Activated CD4-positive, alpha-beta T cell treated with anti-CD3 and anti-CD28 coated beads, Interleukin-2, amount 10 ng/mL, durations not matched to agents 7 days and 5 days (primary cell): ENCODE measurements at places on chromosomes 2 and 18.

DNA sequence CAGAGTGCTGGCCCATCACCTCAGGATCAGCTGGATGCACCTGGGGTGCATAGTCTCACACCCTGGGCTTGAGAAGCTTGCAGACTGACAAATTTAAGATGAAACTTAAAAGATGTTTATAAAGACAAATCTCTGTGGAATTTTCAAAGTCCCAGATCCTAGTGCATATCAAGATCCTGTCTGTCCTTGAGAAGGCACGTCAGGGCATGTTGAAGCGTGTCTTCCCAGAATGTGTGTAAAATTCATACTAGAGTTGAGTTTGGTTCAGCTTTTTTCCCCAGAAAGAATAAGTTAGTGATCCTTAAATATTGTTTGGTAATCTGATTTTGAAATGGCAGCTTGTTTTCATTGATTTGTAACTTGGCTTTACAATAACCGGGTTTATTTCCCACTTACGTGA lies 27.5 kb downstream of the INSIG2 start:
- no peaks in the 10 kb centered on the region for H3K27me3 ChIP-seq
- H3K36me3 ChIP-seq: peaks cover 19% of the 10 kb centered on the region
- peaks cover 18% of the 10 kb centered on the region for H3K4me1 ChIP-seq
- no peak overlapping the region for H3K4me3 ChIP-seq

GRCh38 chr2:196206804-196207203 lies 35.4 kb upstream of the STK17B start:
- no peak overlapping the region for H3K4me3 ChIP-seq
- peaks cover 55% of the 10 kb centered on the region for H3K4me1 ChIP-seq
- H3K27me3 ChIP-seq: no peaks in the 10 kb centered on the region
- H3K36me3 ChIP-seq: peaks cover 23% of the 10 kb centered on the region
- no peak overlapping the region for H3K27ac ChIP-seq

DNA sequence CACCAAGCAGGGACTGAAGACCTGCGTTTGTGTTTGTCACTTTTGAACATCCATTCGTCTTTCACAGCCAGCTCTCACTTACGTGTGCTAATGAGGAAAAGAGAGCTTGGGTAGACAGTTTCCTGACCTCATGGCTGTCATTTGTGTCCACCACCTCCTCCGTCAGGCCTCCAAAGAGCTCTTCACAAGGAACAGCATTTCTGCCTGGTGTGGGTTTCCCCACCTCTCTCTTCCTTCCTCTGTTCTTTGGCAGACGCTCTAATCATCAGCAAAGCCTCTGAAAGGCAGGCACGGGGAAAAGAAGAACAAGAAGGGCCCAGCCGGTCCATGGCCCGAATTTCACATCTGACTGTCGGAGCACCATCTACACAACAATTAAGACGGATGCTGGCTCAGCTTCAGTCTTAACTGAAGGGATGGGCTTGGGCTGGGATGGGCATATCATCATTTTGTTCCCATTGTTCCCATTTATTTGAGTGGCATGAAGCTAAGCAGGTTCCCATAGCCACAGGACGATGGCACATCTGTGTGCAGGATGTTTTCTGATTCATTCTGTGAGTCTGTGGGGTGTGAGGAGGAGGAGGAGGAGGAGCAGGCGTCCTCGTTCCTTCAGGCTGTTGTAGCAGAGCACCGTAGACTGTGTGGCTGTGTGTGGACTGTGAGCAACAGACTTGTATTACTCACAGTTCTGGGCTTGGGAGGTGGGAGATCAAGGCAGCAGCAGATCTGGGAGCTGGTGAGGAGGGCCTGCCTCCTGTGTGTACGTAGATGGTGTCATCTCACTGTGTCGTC lies 66.4 kb downstream of the TSHZ1 start:
- DNase-seq: no peak
- peaks cover 4% of the 10 kb centered on the region for H3K36me3 ChIP-seq

DNA sequence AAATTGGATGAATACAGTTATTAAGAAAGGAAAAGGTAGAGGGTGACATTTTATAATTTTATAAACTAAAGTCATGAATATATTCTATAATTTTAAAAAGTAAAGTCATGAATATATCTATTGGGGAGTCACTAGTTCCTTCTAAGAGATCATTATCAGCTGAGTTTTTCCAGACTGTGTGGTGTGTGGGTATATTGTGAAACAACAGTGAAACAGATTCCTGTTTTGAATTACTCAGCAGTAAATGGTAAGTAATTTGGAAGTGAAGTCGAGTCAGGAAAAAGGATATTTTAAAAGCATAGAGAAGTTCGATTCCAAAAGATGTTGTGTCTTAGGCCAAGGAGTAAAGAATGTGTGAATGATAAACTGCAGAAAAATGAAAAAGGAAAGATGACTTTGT lies 1018.2 kb upstream of the NXPH2 start:
- H3K4me3 ChIP-seq: no peak overlapping the region
- no peaks in the 10 kb centered on the region for H3K27me3 ChIP-seq
- no peaks in the 10 kb centered on the region for H3K4me1 ChIP-seq
- H3K27ac ChIP-seq: no peak overlapping the region
- H3K36me3 ChIP-seq: no peaks in the 10 kb centered on the region

- no peaks in the 10 kb centered on the region for H3K4me1 ChIP-seq
- H3K36me3 ChIP-seq: peaks cover 29% of the 10 kb centered on the region
- no peak overlapping the region for H3K4me3 ChIP-seq
- no peaks in the 10 kb centered on the region for H3K27me3 ChIP-seq
- H3K27ac ChIP-seq: no peak overlapping the region
These were observed 55.4 kb downstream of the MALT1 start for GRCh38 chr18:58726671-58727070.

DNA sequence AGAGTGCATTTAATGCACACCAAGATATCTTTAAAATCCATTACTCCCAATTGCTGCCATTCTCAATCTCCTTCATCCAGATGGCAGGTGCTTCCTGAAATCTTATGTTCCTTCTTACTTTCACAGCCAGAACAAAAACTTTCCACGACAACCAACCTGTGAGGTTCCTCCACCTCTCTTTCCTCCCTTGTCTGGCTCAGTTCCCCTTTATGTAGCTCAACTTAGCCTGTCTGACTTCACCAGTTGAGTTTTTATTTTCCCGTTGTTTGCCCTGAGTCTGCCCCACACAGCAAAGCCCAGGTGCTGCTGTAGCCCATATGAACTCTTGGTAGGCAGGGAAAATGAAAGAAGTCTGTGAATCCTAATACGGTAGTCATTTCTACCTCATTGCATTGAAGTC lies 112.5 kb downstream of the MREG start:
- DNase-seq: no peak
- no peak overlapping the region for H3K4me3 ChIP-seq
- peaks cover 16% of the 10 kb centered on the region for H3K27me3 ChIP-seq
- H3K36me3 ChIP-seq: no peaks in the 10 kb centered on the region

DNA sequence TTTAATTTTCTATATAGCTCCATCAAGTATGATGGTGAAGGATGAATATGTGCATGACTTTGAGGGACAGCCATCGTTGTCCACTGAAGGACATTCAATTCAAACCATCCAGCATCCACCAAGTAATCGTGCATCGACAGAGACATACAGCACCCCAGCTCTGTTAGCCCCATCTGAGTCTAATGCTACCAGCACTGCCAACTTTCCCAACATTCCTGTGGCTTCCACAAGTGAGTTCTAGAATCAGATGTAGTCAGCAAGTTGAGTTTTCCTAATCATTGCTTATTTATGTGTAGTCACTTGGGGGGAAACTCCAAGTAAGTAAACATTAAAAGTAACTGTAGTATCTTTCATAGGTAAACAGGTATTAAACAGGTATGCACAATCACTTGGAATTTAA lies 24.8 kb downstream of the SMAD4 start:
- no peak for DNase-seq
- peaks cover 28% of the 10 kb centered on the region for H3K4me1 ChIP-seq
- H3K4me3 ChIP-seq: no peak overlapping the region
- H3K27ac ChIP-seq: no peak overlapping the region

- no peaks in the 10 kb centered on the region for H3K27me3 ChIP-seq
- no peaks in the 10 kb centered on the region for H3K4me1 ChIP-seq
- H3K27ac ChIP-seq: no peak overlapping the region
- no peak for DNase-seq
These were observed 366.3 kb downstream of the NYAP2 start for GRCh38 chr2:225765820-225766219.

DNA sequence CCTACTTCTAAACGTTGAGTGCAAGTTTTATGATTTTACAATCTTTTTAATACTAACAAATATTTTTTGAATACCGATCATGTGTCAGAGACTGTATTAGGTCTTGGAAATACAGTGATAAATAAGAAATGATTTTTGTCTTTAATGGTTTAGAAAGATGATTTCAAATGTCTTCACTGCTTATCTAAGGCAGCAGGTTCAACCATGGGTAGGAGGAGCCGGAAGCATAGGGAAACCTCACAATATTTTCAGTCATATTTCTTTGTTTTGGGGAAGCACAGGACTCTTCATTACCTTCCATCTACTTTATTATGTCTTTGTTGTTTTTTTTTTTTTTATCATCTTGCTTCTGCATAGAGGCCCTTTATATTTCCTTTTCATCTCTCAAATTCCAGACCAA lies 165.2 kb upstream of the EPC2 start:
- H3K4me1 ChIP-seq: no peaks in the 10 kb centered on the region
- DNase-seq: no peak
- no peaks in the 10 kb centered on the region for H3K36me3 ChIP-seq
- peaks cover 4% of the 10 kb centered on the region for H3K27me3 ChIP-seq

DNA sequence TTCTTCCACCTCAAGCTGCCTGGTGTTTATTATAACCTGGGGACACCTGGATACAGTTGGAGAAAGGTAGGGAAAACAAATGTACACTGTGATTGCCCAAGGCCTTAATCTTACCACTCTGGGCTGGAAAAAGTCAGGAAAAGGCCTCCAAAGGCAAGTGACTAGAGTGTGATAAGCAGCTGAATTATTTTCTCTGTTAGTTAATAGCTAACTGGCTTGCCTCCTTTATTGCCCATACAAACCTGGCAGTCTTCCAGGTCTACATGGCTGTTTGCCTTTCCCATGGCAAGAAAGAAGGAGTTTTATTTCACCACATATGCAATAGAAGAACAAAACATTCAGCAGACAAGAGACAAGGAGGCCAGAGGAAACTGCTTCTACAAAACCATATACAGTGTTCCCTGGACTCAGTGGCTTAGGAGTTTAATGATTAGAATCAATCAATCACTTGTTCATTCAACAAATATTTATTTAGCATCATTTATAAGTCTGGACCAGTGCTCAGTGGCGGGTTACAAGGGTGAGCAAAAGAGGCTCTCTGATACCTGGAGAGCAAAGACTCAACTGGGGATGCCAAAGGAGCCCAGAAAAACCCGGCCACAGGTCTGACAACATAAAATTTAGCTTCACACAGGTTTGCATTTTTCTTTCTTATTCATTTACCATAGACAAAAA lies 27.5 kb upstream of the SUCLG1 start:
- peaks cover 10% of the 10 kb centered on the region for H3K4me1 ChIP-seq
- H3K36me3 ChIP-seq: no peaks in the 10 kb centered on the region
- no peak for DNase-seq
- H3K27me3 ChIP-seq: no peaks in the 10 kb centered on the region
- H3K27ac ChIP-seq: no peak overlapping the region
- H3K4me3 ChIP-seq: no peak overlapping the region

DNA sequence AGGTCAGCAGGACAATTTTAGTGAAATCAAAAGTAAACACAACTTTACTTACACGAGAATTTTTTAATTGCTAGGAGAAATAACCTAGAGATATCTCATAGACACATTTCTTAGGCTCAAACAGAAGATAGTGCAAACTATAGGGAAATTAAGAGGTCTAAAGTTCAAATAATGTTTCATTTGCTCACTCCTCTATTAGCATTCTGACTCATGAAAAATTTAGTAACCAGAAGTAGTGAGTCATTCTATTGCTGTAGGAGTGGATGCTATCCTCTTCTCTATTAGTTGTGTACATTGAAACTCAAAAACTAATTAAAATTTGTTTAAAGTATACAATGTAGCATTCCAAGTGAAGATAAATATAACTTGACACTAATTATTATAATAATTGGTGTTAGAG lies 908.3 kb upstream of the TMEFF2 start:
- H3K27me3 ChIP-seq: no peaks in the 10 kb centered on the region
- H3K36me3 ChIP-seq: no peaks in the 10 kb centered on the region
- H3K4me3 ChIP-seq: no peak overlapping the region

DNA sequence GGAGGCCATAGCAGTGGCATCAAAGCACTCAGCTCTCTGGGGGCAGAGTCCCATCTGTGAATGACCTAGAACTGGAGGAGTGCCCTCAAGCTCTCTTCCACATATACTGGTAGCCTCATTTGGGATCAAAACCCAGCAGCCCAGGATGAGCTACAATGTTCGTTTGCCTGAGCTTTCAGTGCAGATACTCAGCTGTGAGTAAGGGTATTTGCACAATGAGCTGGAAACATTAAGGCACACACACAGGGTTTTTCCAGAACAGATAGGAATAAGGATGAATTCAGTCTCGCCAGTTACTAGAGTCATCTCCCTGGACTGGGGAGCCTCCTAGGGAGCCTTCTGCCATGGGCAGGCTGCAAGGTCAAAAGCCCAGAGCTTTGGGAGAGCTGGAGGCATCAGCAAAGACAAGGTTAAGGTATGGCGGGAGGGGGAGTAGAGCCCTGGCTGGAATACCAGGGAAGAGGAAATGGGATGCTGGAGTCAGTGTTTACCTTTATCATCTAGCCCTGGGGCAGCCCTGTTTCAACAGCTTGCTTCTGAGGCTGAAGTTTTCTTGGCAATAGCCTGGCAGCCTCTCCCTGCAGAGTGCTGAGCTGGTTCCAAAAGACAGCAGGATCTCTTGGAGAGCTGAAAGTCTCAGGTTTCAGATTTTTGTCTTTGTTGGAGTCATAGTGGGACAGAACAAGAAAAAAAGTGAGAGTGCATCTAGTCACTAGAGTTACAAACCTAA lies 187.7 kb downstream of the LOXHD1 start:
- no peaks in the 10 kb centered on the region for H3K36me3 ChIP-seq
- DNase-seq: no peak
- H3K27me3 ChIP-seq: peaks cover 6% of the 10 kb centered on the region
- no peak overlapping the region for H3K27ac ChIP-seq
- no peak overlapping the region for H3K4me3 ChIP-seq

DNA sequence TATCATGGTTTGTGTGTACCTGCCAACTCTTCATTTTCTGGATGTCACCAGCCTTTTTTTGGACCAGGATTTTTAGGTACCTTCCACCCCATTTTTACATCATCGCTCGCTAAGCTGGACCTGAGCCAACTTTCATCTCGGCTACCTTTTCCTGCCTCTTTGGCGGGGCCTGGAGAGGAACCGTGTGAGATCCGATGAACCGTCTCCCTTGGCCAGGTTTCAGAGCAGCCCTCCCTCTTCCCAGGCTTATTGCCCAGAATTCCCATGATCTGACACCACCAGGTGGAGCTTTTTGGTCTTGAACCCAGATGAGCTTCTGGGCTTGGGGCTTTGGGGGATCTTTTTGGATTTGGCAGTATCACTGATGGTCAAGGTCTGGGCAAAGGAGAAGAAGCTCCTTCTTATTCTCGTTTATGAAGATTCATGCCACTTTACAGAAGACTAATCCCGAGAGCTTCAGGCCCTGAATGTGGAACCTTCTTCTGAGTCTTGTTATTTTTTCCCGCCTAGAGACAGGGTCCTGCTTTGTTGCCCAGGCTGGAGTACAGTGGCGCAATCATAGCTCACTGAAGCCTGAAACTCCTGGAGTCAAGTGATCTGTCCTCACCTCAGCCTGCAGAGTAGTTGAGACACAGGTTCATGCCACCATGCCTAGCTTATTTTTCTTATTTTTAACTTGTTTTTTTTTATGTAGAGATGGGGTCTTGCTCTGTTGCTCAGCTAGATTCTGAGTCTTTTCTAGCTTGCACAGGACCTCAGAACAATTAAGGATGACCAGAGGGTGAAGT lies 50.4 kb downstream of the GATA6 start:
- H3K4me1 ChIP-seq: peaks cover 5% of the 10 kb centered on the region
- no peak overlapping the region for H3K4me3 ChIP-seq
- no peaks in the 10 kb centered on the region for H3K36me3 ChIP-seq
- no peak overlapping the region for H3K27ac ChIP-seq
- no peak for DNase-seq
